ENCODE measurements at places on chromosomes 2 and 18. TPM values are rescaled to one million over a fixed set of nuclear protein-coding genes. Genes with fewer than 3 reads are reported as not detected.
A peak's percentile ranks its signal among the peaks of the same experiment; 100 is the strongest.

DNA sequence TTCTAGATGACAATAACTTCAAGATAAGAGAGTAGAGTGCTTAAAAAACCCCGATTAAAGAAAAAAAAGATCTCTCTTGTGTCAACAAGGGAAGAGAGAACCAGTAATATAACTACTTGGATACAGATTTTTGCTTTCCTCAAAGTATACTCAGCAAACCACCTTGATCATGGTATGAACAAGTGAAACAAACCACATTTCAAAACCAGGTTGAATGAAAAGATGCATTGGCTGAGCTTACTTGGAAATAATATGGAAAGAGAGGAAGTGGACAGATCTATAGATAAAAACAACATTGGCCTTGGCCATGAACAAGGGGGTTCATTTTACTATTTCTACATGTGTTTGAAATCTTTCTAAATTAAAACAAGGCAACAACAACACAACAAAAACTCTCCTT is 50.1 kb downstream of the ATP8B1 start:
- DNase-seq = no peak

- no peak for DNase-seq
Measured at GRCh38 chr2:59223742-59224141, 982.6 kb upstream of the FANCL start.

DNA sequence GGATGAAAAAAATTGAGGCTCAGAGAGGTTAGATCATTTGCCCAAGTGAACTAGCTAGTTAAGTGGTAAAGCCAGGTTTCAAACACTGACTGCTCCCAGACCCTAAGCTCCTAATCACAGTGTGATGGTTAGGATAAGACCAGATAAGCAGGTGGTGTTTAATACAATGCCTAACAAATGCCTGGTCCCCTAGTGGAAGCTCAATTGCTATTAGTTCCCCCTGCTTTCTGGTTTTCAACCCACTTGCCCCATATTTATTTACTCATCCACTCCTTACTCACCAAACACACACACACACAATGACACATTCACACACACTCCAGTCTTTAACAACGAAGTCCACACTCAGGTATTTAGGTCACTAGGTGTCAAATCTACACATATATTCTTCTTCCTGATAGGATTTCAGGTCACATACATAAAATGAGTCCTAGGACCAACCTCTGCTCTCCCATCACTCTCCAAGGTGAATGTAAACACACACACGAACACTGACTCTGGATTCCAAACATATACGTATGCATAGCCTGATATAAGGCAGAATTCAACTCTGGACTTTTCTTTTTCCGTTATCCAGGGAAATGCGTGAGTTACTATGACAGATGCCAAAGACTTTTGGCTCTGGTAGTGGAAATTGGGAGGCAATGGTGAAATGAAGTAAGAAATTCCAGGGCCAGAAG is 73.6 kb upstream of the TSPYL6 start:
- DNase-seq = no peak

GRCh38 chr18:61127714-61128467 is 205.3 kb upstream of the CDH20 start:
- DNase-seq = no peak

GRCh38 chr2:150989969-150990368 is 271.7 kb downstream of the RBM43 start:
- DNase-seq = no peak

DNA sequence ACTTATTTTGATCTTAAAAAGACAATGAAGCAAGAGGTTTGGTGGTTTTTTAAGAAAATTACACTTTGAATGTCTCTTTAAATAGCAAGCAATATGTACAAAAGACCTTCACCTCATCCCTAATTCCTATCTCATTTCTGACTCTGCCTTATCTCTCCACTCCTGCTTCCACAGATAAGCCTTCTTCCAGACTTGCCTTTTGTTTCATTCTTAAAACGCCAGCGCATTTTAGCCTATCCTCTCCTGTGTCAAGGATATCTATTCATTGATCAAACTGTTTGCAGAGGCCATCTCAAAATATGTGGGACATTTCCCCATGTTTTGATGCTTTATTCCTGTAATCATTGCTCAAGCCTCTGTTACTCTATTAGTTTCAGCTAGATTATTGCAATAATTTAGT is 562.5 kb downstream of the PARD3B start:
- no peak for DNase-seq

- no peak for DNase-seq
Measured at GRCh38 chr2:239154971-239155805, 245.6 kb downstream of the HDAC4 start.

DNA sequence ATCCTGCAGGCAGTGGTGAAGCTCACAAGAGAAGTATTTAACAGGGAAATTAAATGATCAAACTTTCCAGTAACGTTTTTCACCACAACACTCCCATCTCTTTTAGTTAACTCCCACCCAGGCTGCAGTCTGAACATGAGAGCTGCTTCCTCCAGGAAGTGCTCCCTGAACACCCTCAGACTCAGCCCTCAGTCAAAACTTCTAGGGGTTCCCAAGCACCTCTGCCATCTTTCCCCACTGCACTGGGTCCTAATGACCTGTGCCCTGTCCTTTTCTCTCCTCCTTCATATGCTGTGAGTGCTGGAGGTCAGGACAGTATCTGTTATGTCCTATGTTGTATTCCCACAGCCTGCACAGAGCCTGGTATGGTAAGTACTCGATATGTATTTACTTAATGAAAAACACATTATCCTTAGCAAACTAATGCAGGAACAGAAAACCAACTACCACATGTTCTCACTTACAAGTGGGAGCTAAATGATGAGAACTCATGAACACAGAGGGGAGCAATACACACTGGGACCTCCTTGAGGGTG is 49.2 kb upstream of the ASPRV1 start:
- DNase-seq = no peak

DNA sequence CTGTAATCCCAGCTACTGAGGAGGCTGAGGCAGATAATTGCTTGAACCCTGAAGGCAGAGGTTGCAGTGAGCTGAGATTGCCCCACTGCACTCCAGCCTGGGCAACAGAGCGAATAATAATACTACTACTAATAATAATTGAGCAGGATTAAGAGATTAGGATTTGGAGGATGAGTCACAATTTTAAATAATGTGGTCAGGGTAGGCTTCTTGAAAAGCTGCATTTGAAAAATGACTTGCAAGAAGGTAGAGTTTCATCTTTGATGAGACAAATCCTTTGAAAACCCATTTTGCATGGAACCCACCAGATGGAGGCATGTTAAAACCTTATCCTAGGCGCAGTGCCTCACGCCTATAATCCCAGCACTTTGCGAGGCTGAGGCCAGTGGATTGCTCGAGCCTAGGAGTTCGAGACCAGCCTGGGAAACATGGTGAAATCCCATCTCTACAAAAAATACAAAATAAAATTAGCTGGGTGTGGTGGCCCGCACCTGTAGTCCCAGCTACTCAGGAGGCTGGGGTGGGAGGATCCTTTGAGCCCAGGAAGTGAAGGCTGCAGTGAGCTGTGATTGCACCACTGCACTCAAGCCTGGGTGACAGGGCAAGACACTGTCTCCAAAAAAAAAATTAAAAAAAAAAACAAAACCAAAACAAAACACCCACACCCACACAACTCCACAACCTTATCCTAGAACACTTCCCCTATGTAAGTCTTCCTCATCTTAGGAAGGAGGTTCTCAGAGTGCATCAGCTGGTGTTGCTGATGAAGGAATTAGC is 3.3 kb upstream of the ATP8B1 start:
- DNase-seq = no peak

GRCh38 chr2:95728878-95729596 is 137.2 kb downstream of the TRIM43 start:
- peak; percentile 84 for DNase-seq

DNA sequence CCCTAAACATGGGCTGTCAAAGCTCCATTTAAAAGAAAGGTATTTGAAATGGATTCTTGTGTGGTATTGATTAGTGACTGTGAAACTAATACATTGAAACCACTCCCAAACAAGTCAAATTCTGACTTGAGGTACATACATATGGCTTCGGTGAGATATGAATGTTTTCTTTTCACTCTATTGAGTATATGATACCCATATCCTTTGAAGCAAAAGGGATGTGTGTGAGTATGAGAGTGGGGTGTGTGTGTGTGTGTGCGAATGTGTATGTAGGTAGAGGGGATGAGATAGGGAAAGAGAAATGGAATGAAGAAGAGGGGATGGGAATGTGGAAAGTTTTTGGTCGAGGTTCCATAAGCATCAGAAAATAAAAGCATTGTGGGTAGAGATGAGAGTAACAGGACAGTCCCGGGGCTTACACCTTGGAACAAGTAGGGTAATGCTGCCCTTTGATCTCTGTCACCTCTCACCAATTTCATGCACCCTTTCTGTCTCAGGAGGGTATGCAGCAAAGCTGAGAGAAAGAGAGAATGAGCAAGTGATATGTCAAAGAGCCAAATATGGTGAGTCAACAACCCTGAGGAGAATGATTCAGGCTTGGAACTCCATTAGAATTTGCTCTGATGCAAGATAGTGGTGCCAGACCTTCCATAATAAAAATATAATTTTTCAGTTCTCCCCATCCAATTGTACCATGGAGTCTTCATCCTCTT is 64.0 kb upstream of the ZEB2 start:
- no peak for DNase-seq

GRCh38 chr2:73177645-73178255 is 24.6 kb upstream of the NOTO start:
- DNase-seq = no peak

DNA sequence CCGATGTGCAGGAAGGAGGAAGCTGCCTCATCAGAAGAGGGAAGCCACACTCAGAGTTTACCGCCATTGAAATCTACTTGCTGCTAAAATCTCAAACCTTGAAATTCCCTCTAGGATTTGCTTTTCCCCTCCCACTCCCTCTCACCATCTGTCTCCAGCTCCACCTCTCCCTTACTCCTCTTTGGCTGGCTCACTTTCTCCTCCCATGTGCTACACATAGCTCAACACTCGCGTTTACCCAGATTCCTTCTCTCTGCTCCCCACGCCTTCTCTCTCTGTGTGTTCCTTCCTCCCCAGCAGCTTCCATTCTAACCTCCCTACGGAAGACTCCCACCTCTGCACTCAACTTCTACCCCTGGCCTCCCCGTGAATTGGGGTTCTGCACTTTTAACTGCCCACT is 143.1 kb downstream of the DNER start:
- no peak for DNase-seq

DNA sequence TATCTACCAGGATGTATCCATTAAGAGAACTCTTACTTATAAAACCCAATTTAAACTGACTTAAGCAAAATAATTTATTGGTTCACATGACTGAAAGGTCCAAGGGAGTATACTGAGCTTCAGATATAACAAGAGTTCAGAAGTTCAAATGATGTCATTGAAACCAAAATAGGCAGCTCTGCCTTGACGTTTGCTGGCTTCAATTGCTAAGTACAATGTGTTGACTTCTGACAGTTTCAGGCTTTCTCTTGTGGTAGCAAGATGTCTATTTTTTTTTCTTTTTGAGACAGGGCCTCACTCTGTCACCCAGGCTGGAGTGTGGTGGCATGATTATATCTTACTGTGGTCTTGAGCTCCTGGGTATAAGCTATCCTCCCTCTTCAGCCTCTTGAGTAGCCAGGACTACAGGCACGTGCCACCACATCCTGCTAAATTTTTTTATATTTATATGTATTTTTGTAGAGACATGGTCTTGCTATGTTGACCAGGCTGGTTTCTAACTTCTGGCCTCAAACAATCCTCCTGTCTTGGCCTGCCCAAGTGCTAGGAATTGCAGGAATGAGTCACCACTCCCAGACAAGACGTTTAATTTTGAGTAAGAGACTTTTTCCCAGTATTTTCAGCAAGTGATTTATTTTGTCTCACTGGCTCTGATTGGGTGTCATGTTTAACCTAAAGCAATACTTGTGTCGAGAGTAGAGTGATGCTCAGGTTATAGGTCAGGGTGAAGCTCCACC is 184.8 kb downstream of the NR4A2 start:
- no peak for DNase-seq

GRCh38 chr2:218396688-218397462 is 2.8 kb upstream of the CTDSP1 start:
- DNase-seq = peak; percentile 57

DNA sequence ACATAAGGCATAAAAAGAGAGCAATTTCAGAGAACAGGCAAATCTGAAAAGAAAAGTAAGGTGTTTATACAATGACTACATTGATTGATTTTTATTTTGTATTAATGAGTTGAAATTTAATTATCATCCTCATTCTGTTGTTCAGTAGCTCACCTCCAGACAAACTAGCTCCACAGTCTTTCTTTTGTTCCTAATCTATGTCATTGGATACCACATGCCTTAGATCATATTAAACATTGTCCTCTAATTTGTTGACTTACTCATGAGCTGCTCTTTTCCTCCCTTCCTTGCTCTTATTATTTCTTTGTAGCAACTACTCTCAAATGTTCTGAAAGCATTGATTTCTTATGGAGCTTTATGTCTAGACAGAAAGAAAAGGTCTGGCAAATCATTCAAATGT is 185.5 kb upstream of the ZSWIM2 start:
- DNase-seq = no peak

- no peak for DNase-seq
Measured at GRCh38 chr2:236551471-236552211, 18.0 kb upstream of the ACKR3 start.

DNA sequence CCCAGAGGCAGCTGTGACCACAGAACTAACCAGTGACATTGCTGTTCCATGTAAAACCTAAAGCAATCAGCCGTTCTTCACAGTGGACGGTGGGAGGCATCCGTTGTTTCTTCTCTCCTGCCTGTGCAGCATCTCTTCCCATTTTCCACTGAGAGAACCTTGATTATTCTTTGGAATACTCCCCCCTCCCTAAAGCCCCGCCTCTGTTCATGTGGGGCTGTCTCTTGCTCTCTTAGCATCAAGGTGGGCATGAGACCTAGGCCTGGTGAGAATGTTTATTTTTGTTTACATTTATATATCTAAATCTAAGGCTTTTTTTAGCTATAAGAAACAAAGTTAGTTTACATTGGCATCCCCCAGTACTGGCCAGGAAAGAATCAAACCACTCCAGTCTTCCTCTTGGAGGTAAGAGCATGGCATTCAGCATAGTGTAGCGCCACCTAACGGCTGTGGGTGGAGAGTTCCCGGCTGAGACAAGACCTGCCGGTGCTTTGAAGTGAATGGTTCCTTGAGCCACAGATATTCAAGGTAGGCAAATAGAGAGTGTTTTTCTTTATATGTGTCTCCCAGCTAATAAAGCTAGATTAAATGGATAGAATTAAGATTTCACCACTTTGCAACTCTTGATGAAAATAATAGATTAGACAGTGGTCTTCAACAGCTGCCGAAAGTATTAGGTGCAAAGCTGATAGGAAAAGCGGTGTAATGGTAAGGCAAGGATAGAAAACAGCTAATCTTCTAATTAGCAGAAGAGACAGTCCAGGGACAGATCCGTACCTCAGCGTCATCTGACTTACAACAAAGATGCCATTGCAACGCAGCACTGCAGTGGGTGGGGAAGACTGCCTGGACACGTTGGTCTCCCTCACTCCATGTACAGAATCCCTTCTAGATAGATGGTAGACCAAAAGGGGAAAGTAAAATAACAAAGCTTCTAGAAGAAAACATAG is 219.6 kb upstream of the RAB12 start:
- DNase-seq = peak; percentile 82

The VWA3B gene
- not detected for total RNA-seq

The DNAH6 gene
- under 0.01 TPM for total RNA-seq

The TP53I3 gene
- 45.4 TPM for total RNA-seq

The GKN2 gene
- total RNA-seq = not detected

The MYO3B gene
- not detected for total RNA-seq

The SERPINB3 gene
- not detected for total RNA-seq

The CKAP2L gene
- total RNA-seq = 0.60 TPM

The OTOS gene
- total RNA-seq = not detected

The MATN3 gene
- 0.87 TPM for total RNA-seq

Measured in lung microvascular endothelial cell (primary cell).